ENCODE measurements at places on chromosomes 3 and 15. TPM values are rescaled to one million over a fixed set of nuclear protein-coding genes. Genes with fewer than 3 reads are reported as not detected.

Gene FGD5
- total RNA-seq: 0.32 TPM

Gene CFAP91
- total RNA-seq: not detected

Gene AADACL2
- total RNA-seq: not detected

Gene SLC28A2
- total RNA-seq: not detected

Gene FAM81A
- 4.6 TPM for total RNA-seq

Gene FAIM
- total RNA-seq: 4.2 TPM

Gene STRA6
- not detected for total RNA-seq

Gene PCSK6
- total RNA-seq: 0.68 TPM

Gene HAUS2
- total RNA-seq: 42.2 TPM

Gene TNFAIP8L3
- not detected for total RNA-seq

Gene GPR156
- not detected for total RNA-seq

Gene HIGD2B
- total RNA-seq: 0.24 TPM

Gene ZMYND10
- 5.1 TPM for total RNA-seq

Gene MAGI1
- total RNA-seq: not detected

Gene UQCRC1
- total RNA-seq: 196 TPM

Gene CLSTN2
- total RNA-seq: not detected

Gene C2CD4A
- not detected for total RNA-seq

Gene HERC2
- 44.7 TPM for total RNA-seq

Gene ZNF80
- total RNA-seq: 0.71 TPM

Gene GOLGA8K
- 0.68 TPM for total RNA-seq

Gene HEMK1
- 83.3 TPM for total RNA-seq

Gene TEX55
- not detected for total RNA-seq

Gene P2RY13
- not detected for total RNA-seq

Gene CFAP44
- 4.1 TPM for total RNA-seq

Gene FMN1
- not detected for total RNA-seq

Gene ADAMTSL3
- total RNA-seq: not detected

Gene HHLA2
- total RNA-seq: 3.3 TPM

Gene KLHL40
- not detected for total RNA-seq

Gene CCR9
- not detected for total RNA-seq

Gene PARP15
- 38.6 TPM for total RNA-seq

Gene DPP8
- total RNA-seq: 46.7 TPM

Gene RBMS3
- total RNA-seq: 0.11 TPM

Gene ERICH6
- total RNA-seq: 0.60 TPM

Gene PLOD2
- total RNA-seq: 0.40 TPM

Gene RBPMS2
- not detected for total RNA-seq

Gene SEMA5B
- not detected for total RNA-seq

Gene PEX5L
- not detected for total RNA-seq

Gene TMCO5A
- total RNA-seq: not detected

Gene PYGO1
- not detected for total RNA-seq

Gene RGMA
- total RNA-seq: not detected

Gene SNAP23
- total RNA-seq: 49.0 TPM

Gene ADGRG7
- 26.5 TPM for total RNA-seq

Gene AAGAB
- total RNA-seq: 57.2 TPM

Gene ALPK3
- 0.24 TPM for total RNA-seq

Gene DZIP1L
- not detected for total RNA-seq

Gene ACOX2
- not detected for total RNA-seq

Gene TXNRD3
- total RNA-seq: 1.3 TPM

Gene SMARCC1
- total RNA-seq: 98.1 TPM

Gene SLCO3A1
- total RNA-seq: 32.7 TPM

Gene GABPB1
- total RNA-seq: 33.5 TPM

Gene SLC12A8
- 0.50 TPM for total RNA-seq

Gene ACAD9
- 61.3 TPM for total RNA-seq

Gene FSTL1
- 0.37 TPM for total RNA-seq

All from activated CD8-positive, alpha-beta T cell treated with anti-CD3 and anti-CD28 coated beads, Interleukin-2, amount 10 ng/mL, durations not matched to agents 7 days and 5 days (primary cell).